ENCODE measurements at places on chromosomes 2 and 18.

DNA sequence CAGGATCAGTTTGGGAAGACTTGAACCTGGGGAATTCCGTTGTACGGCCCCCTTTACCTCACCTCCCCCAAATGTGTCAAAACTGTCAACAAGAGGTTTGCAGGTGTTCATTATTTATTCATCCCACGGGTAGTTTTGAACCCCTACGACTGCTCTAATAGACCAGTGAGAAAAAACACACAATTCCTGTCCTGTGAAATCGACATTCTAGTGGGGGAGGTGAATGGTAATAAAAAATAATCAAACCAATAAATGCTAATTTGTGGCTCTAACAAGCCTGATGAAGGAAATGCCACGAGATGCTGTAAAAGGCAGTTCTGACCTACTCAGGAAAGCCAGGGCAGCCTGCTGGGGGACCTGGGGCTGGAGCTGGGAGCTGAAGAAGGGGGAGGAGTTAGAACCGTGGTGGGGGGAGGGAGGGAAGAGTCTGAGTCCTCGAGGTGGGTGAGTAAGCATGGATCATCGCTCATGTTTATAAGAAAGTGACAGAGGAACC, 463 bp upstream of the DNAJB2 start:
- DNase-seq: no peak

DNA sequence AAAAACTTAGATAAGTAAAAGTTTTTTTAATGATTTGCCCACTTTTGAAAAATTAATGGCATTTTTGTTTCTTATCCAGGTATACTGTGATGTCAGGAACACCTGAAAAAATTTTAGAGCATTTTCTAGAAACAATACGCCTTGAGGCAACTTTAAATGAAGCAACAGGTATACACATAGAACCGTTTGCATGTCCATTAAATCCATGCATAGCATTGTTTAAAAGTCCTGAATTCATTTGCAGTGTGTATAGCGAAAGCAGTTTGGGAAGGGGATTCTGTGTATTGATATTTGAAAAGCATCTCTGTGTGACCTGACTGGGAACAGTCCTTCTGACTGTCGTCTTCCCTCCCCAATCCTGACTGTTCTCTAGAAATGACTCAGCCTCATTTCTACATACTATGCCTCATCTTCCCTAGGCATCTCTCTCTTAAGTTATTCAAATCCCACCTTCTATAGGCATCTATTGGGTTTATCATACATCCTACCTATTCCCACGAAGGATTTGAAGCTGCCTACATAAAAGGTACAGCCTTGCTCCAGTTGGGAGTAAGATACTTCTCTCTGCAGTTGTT, 79.2 kb upstream of the MAP3K20 start:
- no peak for DNase-seq

DNA sequence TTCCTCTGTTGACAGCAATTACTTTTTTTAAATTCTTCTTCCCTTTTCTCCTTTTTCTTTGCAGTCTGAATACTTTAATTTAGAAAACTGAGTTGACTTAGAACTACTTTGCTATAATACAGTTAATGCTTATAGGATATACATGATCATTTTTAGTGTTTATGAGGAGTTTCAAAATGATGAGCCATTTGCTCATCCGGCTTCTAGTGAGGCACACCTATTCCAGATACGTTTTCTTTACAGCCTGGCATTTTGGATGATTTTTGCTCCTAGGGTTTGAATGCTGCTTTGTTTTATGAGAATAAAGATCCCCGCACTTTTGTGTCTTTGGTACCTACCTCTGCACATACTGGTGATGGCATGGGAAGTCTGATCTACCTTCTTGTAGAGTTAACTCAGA, 52.8 kb downstream of the EIF5B start:
- no peak for DNase-seq

DNA sequence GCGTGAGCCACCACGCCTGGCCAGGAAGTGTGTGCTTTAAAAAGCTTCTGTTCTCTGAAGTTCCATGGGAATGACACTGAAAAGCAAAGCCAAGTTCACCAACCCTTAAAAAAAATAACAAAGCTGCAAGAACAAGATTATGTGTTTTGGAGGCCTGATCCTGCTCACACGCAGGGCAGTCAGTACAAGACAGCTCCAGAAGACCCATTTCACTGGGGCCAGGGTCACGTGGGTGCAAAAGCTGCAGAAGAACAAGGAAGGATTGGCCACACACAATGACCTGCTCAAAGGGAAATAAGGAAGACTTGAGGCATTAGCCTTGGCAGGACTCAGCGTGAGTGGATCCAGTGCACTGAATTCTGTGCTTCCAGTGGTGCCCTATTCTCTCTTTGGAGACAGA, 187.9 kb downstream of the NCK2 start:
- no peak for DNase-seq

- DNase-seq: no peak
These were observed 8.8 kb upstream of the PRLH start for GRCh38 chr2:237557633-237558015.

DNA sequence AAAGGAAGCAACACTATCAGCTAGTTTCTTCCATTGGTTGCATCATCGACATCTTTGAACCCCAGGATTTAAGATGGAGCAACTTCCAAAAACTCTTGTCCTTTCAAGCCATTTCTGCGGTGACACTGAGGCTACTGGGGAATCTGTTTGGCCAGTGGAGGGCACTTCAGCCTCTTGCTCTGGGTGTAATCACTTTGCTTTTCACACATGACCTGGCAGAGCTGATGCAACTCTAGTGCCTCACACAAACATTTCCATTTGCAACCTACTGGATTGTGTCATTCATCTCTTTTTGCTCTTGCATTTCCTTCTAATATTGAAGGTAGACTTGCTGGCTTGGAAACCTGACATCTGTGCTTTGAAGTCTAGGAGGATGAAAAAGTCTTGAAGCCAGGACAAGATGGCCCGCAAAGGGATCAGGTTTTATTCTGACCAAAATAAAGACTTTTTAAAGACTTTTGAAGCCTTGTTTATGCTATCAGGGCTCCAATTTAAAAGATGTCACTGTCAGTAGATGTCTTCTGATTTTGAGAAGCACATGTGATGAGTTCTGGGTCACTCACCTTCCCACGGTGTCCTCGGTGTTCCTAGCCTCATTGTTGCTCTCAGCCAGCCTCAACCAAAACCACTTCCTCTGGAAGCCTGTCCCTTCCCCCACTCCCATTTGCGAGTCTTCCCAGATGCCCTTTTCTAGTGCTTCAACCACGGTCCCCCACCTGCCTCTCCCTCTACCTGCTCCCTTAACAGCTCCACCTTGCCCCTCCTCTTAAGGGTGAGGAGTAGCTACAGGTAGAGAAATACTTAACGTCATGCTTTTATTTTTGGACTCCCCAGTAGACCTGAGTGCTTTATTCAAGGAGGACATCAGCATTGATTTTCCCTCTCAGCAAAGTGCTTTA, 69.7 kb upstream of the KCNE4 start:
- DNase-seq: peak; percentile 78

- DNase-seq: no peak
These were observed 24.2 kb upstream of the RHOB start for GRCh38 chr2:20422402-20423271.

GRCh38 chr2:74008761-74009395, 24.2 kb downstream of the TET3 start:
- DNase-seq: peak; percentile 52

DNA sequence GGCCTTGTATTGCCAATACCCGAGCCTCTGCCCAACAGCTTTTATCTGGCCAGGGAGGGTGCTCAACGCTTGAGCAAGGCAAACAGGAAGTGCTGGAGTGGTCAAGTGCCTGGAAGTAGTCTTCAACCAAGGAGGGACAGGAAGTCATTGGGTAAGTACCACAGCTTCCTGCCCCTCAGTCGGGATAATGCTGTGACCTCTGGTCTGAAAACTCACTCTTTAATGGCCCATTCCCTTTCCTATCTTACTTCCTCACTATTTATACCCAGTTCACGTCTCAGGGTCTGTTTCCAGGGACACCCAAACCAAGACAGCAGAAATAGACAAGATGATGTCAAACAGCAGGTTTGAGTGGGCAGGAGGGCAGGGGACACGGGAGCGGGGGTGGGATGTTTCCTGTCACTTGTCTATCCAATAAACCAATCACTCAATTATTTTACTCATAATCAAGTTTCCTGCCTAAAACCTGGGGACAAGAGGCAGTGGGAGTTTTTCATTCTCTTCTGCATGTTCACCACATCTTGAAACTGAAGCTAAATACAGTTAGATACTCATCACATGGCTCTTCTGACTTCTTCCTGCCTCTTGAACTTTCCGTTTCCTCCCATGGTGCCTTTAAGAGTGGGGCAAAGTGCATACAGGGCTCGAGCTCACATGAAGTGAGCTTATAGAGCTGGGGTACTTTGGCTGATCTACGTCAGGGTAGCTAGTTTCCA, 68.9 kb upstream of the CAB39 start:
- peak; percentile 73 for DNase-seq

DNA sequence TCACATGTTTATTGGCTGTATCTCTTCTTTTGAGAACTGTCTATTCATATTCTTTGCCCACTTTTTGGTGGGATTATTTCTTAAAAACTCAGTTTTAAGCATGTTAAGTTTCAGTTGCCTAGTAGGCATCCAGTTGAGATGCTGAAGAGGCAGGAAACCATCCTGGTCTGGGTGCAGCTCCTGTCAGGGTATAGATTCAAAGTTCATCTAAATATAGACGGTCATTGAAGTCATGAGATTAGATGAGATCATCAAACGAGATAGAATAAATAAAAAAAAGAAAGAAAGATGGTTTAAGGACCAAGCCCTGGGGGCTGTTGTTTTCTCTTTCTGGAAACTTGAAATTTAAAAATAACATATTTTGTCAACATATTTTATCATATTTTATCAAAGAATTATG, 9.2 kb upstream of the DNAH7 start:
- DNase-seq: no peak

- DNase-seq: no peak
These were observed 32.5 kb downstream of the SLC1A4 start for GRCh38 chr2:65021709-65022108.

GRCh38 chr2:112048887-112049286, 6.2 kb upstream of the TMEM87B start:
- DNase-seq: peak; percentile 76

DNA sequence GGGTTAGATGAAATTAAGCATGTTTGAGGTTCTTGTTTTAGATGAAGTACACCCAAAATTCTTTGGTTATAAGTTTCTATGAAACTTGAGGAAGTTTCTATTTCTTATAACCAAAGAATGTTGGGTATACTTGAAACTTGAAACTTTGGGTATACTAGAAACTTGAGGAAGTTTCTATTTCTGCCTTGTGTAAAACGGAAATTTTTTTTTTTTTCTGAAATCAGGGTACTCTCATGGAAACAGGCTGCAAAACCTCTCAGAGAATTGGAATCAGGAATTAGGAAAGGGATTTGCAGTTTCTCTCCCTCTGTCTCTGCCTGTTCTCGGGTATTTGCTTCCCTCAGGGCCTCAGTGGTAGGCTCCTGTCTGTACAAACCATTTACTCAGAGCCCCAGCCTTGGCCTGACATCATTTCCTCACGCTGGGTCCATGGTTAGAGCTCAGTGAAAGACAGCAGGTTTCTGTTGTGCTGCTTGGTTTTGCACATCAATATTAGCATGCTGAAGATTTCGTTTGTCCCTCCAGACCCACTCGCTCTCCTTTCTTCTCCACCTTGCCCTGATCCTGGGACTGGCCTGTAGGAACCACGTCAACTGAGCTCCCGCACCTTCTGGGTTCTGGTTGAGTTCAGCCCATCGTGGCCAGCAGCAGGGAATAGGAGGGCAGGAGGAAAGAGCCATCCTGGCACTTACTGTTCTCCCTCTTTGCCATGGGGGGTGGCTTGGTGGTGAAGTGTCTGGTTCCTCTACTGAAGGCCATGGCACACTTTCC, 106.4 kb downstream of the POLR1A start:
- DNase-seq: no peak

- no peak for DNase-seq
These were observed 222.9 kb downstream of the HNMT start for GRCh38 chr2:138187221-138187620.

GRCh38 chr2:23183733-23184132, 201.2 kb upstream of the KLHL29 start:
- no peak for DNase-seq

DNA sequence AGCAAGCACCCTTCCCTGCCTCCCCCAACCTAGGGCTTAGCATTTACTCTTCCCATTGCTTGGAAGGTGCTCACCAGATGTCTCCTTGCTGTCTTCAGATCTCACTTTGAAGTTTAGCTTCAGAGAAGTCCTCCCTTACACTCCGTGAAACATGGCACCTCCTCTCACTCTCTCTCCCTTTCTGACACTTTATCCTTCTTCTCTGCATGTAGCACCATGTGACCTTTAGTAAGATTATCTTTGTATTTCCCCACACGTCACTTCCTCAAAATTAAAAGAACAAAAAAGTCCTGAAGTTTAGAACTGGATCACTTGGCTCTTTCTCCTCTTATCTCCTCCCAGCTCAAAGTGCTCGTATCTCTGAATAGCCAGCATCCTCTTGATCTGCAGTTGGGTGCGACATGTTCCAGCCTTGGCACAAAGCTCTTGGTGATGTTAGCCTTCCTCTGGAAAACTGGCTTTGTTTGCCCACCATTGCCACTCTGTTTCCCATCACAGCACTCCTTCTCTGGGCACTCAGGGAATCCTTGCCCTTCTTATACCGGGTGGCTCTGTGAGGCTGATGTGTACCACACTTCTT, 40.6 kb upstream of the EPAS1 start:
- peak; percentile 34 for DNase-seq

DNA sequence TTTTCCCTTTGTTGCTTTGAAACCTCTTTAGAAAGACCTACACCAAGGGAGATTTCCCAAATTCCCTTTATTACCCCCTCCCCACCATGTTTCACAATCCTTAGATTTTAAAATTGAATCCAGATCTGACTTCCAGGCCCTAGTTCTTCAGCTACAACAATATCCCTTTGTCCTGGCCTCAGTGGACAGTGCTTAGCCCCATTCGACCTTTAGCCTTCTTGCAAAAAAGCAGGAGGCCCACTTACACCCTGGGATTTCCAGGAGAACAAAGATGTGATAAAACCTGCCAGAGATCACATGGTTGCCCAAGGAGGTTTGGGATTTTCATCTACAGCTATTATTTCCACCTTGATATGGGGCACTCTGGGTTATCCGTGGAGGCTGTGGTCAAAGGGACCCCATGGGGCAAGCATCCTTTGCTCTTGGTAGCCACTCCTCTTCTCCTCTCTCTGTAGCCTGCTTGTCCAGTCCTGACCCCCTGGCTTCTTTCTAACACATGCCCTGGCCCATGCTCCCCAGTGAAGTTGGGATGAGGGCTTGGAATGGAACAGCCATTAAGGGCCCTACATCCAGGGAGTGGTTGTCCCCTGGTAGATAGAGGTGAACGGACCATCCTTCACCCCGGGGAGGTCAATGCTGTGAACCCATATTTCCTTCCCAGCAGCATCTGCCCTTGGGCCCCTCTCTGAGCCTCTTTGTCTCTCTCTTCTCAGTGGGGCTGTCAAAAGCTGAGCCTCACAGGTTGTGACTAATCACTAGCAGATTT, 267.4 kb downstream of the DYSF start:
- DNase-seq: no peak

GRCh38 chr2:179612108-179612507, 249.3 kb downstream of the ZNF385B start:
- DNase-seq: no peak

- no peak for DNase-seq
These were observed 2.2 kb downstream of the LRRTM4 start for GRCh38 chr2:77519888-77520506.
